A549 treated with GW870086 at 1 μM for 4 hours (cell line): ENCODE measurements at places on chromosomes 2 and 18. TPM values are rescaled to one million over a fixed set of nuclear protein-coding genes. Genes with fewer than 3 reads are reported as not detected.

WDR75 gene
- total RNA-seq = 34.4 to 51.6 TPM (median 40.9 TPM) in 5 replicates

SCYGR2 gene
- total RNA-seq = not detected in 5 replicates

AFF3 gene
- total RNA-seq = 0.07 to 0.09 TPM in 2 of 5 replicates, not detected in the others

C2orf80 gene
- not detected in 5 replicates for total RNA-seq

KCNS3 gene
- total RNA-seq = 1.1 to 1.5 TPM (median 1.3 TPM) in 5 replicates
